Activated CD8-positive, alpha-beta memory T cell treated with anti-CD3 and anti-CD28 coated beads, Interleukin-2, amount 10 ng/mL, durations not matched to agents 7 days and 5 days (primary cell): ENCODE measurements at places on chromosomes 11 and 22. TPM values are rescaled to one million over a fixed set of nuclear protein-coding genes. Genes with fewer than 3 reads are reported as not detected.

OR52H1 gene
- total RNA-seq, result not detected

TUBA8 gene
- 1.7 TPM for total RNA-seq

DNA sequence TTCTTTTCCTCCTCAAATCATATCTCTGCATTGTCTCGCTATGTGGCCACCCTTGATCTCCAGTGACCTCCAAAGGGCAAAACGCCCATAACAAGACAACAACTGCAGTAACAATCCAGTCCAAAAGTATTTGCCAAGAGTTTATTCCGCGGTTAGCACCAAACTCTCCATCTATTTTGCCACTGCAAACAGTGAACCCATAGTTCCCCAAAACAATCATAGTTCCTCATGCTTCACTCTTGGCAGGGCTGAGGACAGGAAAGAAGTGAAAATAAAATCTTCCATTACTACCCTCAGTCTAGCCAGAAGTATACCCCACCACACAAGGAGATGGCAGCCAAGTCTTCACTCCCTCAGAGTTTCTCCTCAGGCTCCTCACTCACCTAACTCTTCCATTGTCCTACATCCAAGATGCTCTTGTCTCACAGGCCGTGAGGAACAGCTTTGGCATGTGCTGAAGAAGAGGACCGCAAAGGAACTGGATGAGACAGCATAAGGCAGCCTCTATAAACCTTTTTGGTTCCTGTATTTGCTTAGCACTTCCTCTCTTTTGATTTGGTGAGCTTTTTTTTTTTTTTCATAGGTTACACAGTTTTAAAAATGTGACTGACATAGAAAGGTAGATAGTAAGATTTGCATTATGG, at the start of gene LPXN:
Gene LPXN (minus strand): TSS at position 480 of the 644 bp plus-strand sequence. CDS start 84 bp downstream, at position 396.
- H3K4me1 ChIP-seq, result peaks cover 43% of the 10 kb centered on the region
- H3K27ac ChIP-seq, result peak within 1 kb of the TSS; percentile 95
- peak within 1 kb of the TSS; percentile 99 for H3K4me3 ChIP-seq

- no peak overlapping the region for H3K4me3 ChIP-seq
- H3K27me3 ChIP-seq, result peaks cover 48% of the 10 kb centered on the region
- no peaks in the 10 kb centered on the region for H3K36me3 ChIP-seq
- peaks cover 6% of the 10 kb centered on the region for H3K4me1 ChIP-seq
- no peak for DNase-seq
- H3K27ac ChIP-seq, result no peak overlapping the region
These were observed 496 bp downstream of the SYT7 start for GRCh38 chr11:61580271-61580888.

IGLL1 gene
- 2.0 TPM for total RNA-seq

GRCh38 chr11:83635166-83635565, 349.0 kb upstream of the CCDC90B start:
- H3K4me1 ChIP-seq, result no peaks in the 10 kb centered on the region
- H3K27me3 ChIP-seq, result peaks cover 2% of the 10 kb centered on the region
- no peak for DNase-seq
- no peak overlapping the region for H3K4me3 ChIP-seq
- no peak overlapping the region for H3K27ac ChIP-seq

SYT8 gene
- total RNA-seq, result not detected

DNA sequence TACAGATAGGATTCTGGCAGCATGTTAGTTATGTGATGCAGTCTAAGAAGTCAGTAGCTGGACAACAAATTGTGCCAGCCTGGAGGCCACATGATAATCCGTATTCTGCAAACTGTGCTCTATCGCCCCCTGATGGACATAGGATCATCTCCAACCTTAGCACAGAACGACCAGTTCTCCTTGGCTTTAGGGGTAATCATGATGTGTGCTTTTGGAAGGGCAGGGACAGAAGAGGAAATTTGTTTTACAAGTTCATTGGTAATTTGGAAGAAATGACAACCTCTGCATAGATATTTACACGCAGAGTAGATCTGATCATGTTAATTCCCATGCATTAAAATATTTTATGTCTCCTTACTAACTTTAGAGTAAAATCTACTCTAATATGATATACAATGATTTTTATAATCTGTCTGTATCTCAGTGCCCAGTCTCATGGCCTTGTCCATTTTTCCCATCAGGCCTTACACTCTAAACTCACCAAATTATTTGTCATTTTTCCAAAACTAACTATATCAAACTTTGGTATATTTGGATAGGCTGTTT, 12.1 kb downstream of the OR10D3 start:
- no peaks in the 10 kb centered on the region for H3K4me1 ChIP-seq
- H3K27ac ChIP-seq, result no peak overlapping the region
- no peaks in the 10 kb centered on the region for H3K36me3 ChIP-seq

ADORA2A gene
- 21.1 TPM for total RNA-seq

CSRP3 gene
- not detected for total RNA-seq

DNA sequence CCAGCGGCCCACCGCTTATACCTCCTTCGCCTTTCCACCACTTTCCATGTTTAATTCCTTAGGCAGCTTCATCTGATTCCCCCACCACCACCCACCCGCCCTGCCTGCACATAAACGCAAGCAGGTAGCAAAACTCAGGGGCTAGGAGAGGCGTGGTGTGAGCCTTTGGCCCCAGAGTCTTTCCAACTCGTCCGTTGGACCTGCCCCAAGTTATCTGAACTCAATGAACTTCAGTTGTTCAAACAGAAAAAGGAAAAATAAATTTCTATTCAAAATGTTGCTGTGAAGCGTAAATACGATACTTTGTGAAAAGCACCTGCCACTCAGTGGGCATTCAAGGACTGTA, 814 bp upstream of the CDON start:
- H3K4me1 ChIP-seq, result peaks cover 7% of the 10 kb centered on the region
- H3K27me3 ChIP-seq, result peaks cover 50% of the 10 kb centered on the region
- H3K27ac ChIP-seq, result peak overlapping the region; percentile 48
- no peaks in the 10 kb centered on the region for H3K36me3 ChIP-seq
- DNase-seq, result no peak

DNA sequence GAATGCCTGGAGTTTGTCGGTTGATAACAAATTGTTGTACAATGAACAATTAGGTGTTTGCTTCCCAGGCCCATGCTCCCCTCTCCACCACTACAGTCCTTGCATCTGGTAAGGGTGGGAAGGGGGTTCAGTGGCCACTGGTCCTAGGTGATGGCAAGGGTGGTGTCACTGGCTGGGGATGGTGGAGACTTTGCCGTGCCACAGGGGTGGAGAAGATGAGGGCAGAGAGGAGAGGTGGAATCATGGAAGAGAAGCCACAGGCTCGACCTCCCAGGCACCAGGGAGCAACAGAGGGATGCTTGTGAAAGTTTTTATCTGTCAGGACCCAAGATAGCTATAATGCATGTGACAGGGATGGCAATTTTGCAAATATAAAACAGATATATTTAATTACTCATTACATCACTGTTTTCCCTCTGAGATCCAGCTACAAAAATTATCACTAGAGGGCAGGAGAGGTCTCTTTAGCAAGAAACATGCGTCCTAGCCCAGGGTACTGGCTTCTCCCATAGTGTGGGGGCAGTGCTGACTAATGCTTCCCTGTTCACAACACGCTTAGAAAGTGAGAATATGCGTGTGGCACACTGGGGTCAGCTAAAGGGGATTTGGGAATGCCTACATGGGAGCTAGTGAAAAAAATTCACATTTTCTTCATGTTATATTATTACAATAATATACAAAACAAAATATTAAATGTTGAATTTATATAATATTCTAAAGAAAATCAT, 49.0 kb upstream of the AMPD3 start:
- H3K4me1 ChIP-seq, result peaks cover 16% of the 10 kb centered on the region
- no peaks in the 10 kb centered on the region for H3K36me3 ChIP-seq
- H3K27me3 ChIP-seq, result no peaks in the 10 kb centered on the region
- no peak overlapping the region for H3K27ac ChIP-seq

SLC29A2 gene
- 10.1 TPM for total RNA-seq

- peaks cover 6% of the 10 kb centered on the region for H3K36me3 ChIP-seq
- no peak overlapping the region for H3K4me3 ChIP-seq
- no peak overlapping the region for H3K27ac ChIP-seq
- no peaks in the 10 kb centered on the region for H3K27me3 ChIP-seq
- H3K4me1 ChIP-seq, result no peaks in the 10 kb centered on the region
These were observed 25.8 kb downstream of the SWAP70 start for GRCh38 chr11:9689721-9690120.

DNA sequence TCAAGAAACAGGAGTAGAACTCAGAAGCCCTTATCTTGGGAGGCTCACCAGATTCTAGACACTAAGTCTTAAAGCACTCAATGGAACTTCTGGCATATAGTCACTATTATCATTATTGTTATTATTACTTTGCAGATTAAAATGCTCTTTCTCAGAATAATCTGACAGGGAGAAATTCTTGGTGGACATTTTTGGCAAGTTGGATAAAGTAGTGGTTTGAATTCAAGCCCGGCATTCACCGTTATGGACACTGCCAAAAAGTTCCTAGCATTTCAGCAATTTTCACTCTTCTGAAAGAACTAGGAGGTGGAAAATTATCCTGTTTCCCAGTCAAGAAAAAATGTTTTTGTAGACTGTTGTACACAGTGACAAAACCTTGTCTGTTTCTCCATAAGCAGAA, 179.6 kb upstream of the ISX start:
- no peak overlapping the region for H3K27ac ChIP-seq
- no peak for DNase-seq
- H3K27me3 ChIP-seq, result peaks cover 4% of the 10 kb centered on the region
- no peaks in the 10 kb centered on the region for H3K4me1 ChIP-seq

PRR33 gene
- not detected for total RNA-seq

GRCh38 chr11:61885166-61885778, 6.1 kb downstream of the FADS3 start:
- no peaks in the 10 kb centered on the region for H3K27me3 ChIP-seq
- H3K4me1 ChIP-seq, result no peaks in the 10 kb centered on the region
- no peak for DNase-seq
- H3K36me3 ChIP-seq, result no peaks in the 10 kb centered on the region
- no peak overlapping the region for H3K4me3 ChIP-seq
- H3K27ac ChIP-seq, result no peak overlapping the region

DNA sequence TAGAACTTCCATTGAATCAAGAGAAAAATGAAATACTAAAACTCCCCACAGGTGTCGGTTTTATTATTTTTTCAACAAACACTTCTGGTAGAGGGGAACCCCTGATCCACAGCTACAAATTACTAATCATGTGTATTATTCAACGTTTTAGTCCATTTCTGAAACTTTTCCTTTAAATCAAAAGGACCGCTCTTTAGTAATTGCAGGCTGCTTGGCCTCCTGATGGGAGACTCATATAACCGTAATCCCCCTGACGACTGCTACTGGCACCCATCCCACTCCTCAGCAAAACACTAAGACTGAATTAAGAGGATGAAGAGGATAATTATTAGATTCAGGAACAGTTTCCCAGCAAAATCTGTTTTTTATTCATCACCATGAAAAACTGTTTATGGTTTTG, 46.4 kb downstream of the PAX6 start:
- no peak overlapping the region for H3K27ac ChIP-seq
- H3K36me3 ChIP-seq, result no peaks in the 10 kb centered on the region
- no peak for DNase-seq
- H3K27me3 ChIP-seq, result no peaks in the 10 kb centered on the region
- H3K4me3 ChIP-seq, result no peak overlapping the region

MYO18B gene
- total RNA-seq, result 6.1 TPM

DNA sequence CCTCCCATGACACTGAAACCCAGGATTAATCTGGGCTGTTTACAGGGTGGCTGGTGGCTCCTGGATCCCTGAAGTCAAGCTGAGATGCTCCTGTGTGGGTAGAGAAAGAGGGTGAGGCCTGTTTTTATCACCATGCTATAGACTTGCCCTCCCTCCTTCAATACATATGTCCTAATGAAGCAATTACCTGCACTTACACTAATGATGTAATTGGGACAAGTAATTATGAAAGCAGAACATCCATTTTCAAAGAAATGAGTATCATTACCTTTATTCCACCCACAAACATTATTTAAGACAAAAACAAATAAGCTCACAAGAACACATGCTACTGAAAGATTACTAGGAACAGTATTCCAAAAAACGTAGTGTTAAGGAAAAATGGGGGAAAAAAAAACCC, 64.3 kb upstream of the CHRM4 start:
- peaks cover 5% of the 10 kb centered on the region for H3K36me3 ChIP-seq
- no peak overlapping the region for H3K4me3 ChIP-seq
- DNase-seq, result no peak
- H3K27ac ChIP-seq, result no peak overlapping the region
- no peaks in the 10 kb centered on the region for H3K27me3 ChIP-seq

CLMP gene
- not detected for total RNA-seq

TENM4 gene
- not detected for total RNA-seq

DBX1 gene
- total RNA-seq, result not detected

OR4D5 gene
- total RNA-seq, result not detected

GRCh38 chr22:50544078-50544745, 1.5 kb upstream of the KLHDC7B start:
- peak; percentile 93 for DNase-seq
- H3K27me3 ChIP-seq, result no peaks in the 10 kb centered on the region
- H3K27ac ChIP-seq, result peak overlapping the region; percentile 92
- peak overlapping the region; percentile 49 for H3K4me3 ChIP-seq

CALCA gene
- not detected for total RNA-seq

GRCh38 chr11:63933459-63933858, 5.3 kb upstream of the NAA40 start:
- H3K27ac ChIP-seq, result no peak overlapping the region
- H3K4me1 ChIP-seq, result peaks cover 9% of the 10 kb centered on the region
- no peak overlapping the region for H3K4me3 ChIP-seq

GRCh38 chr11:66238786-66239413, 29.5 kb upstream of the RAB1B start:
- H3K4me1 ChIP-seq, result no peaks in the 10 kb centered on the region
- DNase-seq, result no peak
- H3K36me3 ChIP-seq, result peaks cover 8% of the 10 kb centered on the region
- no peak overlapping the region for H3K4me3 ChIP-seq

NXPE2 gene
- not detected for total RNA-seq

- no peak for DNase-seq
- H3K27me3 ChIP-seq, result peaks cover 28% of the 10 kb centered on the region
- H3K27ac ChIP-seq, result no peak overlapping the region
These were observed 14.8 kb upstream of the EMID1 start for GRCh38 chr22:29190918-29191317.
